Stimulated activated CD4-positive, alpha-beta T cell treated with anti-CD3 and anti-CD28 coated beads, Interleukin-4, amount 100 ng/mL, for 24 hours (primary cell): ENCODE measurements at places on chromosomes 13 and 19.

DNA sequence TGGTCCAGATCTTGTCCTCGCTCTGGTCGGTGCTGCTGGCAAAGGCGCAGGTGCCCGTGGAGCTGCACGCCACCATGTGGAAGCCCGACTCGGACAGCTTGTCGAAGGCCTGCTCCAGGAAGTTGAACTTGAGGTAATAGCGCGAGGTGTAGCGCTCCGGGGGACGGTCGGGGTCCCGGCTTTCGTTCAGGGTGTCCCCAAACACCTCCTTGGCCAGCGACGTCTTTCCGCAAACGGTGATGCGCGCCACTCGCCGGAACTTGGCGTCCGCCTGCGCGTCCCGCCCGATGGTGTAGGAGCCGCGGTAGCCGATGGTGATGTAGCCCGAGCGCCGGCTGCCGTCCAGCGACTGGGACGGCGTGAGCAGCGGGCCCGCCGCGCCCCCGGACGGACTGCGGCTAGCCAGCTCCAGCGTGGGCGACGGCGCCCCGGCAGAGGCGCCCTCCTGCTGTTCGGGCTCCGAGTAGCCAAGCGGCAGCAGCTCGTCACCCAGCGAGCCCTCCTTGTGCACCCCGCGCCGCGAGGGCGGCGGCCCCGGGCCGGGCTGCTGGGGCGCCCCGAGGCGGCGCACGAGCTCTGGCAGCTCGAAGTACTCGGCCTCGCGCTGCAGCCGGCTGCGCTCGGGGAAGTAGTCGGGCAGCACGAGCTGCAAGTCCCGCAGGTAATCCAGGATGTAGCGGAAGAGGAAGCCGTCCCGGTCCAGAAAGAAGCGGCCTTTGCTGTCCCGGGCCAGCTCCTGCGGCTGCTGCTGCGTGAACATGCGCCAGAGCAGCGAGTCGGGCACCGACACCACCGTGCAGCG lies 801 bp downstream of the KCTD12 start:
- DNase-seq, result peak; percentile 41

- DNase-seq, result no peak
Observed at GRCh38 chr19:30061223-30062064, 119.4 kb downstream of the URI1 start.

DNA sequence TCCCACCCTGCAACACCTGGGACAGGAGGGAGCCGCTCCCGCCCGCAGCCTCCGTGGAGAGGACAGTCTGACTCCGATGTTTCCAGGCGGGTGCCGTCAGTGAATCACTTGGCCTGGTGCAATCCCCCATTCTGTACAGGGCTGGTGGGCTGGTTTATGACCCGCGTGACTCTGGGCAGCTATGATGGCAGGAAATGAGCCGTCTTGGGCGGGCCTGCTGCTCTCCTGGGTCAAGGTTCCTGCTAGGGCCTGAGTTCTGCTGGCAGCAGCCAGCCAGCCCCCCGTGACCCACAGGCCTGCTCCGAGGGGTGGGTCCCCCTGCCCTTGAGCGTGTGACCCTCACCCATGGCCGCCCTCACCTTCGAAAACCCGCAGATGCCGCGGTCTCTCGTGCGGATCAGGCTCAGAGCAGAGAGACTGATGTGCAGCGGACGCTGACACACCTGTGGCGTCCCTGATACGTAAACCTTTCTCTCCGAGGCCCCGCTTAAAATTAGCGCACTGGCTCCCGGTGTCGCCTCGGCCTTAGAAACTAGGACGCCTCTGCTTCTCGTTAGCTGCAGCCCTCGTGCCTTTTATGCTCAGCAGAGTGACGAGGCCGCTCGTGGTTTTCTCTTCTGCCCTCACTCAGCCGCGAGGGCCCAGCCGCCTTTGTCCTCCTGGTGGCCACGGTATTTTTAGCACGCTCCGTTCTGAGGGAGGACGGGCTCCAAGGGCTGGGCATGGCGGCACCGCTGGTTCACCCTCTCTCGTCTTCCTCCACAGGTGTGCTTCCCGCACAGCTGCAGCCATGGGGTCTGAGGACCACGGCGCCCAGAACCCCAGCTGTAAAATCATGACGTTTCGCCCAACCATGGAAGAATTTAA lies 63.4 kb downstream of the KDM4B start:
- DNase-seq, result no peak

GRCh38 chr13:42356184-42356575 lies 84.2 kb downstream of the AKAP11 start:
- peak; percentile 26 for DNase-seq

GRCh38 chr13:73625562-73626339 lies 508.5 kb downstream of the KLF12 start:
- peak; percentile 11 for DNase-seq

DNA sequence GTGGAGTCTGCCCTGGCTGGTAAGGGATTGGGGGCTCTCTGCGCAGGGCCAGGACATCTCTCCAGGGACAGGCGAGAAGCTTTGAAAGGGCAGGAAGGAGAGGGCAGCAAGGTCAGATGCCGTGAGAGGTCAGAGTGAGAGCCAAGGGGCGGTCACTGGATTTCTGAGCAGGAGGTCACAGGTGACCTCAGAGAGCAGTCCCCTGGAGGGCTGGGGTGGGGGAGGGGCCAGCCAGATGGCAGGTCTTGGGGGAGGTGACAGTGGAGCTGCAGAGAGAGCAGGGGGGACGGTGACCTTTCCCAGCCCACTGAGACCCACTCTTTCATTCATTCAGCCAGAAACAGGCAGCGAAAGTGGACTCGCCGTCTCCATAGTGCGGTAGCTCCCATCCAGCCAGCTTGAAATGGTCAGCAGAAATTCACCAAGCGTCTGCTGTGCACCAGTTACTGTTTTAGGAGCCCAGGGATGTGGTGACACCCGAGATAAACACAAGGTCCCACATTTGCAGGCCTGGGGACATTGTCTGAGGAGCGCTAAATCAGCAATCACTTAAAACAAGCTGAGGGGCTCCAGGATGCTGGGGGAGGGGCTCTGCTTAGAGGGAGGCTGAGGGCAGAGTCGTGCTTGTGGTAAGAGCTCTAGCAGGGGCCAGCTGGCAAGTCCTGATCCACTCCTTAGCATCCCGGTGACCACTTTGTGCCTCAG lies 10.2 kb downstream of the CARM1 start:
- no peak for DNase-seq

- DNase-seq, result no peak
Observed at GRCh38 chr13:85544756-85545155, 254.5 kb downstream of the SLITRK6 start.

GRCh38 chr13:76330761-76331160 lies 555.4 kb downstream of the KCTD12 start:
- DNase-seq, result no peak
